ENCODE measurements at places on chromosomes 5 and 9. TPM values are rescaled to one million over a fixed set of nuclear protein-coding genes. Genes with fewer than 3 reads are reported as not detected.

NUTM2G gene
- not detected for total RNA-seq

UAP1L1 gene
- total RNA-seq = 22.8 TPM

ANKRD31 gene
- not detected for total RNA-seq

DNA sequence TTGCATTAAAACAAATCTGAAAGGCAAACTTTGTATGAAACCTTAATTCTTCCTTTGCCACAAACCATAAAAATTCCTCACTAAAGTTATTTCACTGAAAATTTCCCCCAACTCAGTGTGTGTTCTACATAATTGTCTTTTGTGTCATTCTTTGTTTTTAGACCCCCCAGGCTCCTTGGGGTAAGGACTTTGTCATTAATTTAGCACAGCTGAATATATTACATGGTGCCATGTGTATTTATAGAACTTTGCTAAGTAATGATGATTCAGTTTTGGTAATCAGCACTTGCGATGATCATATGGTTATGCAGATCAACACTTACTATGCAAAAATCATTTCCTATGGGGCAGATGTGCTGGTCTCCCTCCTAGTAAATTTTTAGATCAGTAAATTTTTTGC is 712.1 kb upstream of the MEF2C start:
- H3K4me1 ChIP-seq = no peaks in the 10 kb centered on the region
- no peaks in the 10 kb centered on the region for H3K27me3 ChIP-seq
- no peaks in the 10 kb centered on the region for H3K36me3 ChIP-seq

DNA sequence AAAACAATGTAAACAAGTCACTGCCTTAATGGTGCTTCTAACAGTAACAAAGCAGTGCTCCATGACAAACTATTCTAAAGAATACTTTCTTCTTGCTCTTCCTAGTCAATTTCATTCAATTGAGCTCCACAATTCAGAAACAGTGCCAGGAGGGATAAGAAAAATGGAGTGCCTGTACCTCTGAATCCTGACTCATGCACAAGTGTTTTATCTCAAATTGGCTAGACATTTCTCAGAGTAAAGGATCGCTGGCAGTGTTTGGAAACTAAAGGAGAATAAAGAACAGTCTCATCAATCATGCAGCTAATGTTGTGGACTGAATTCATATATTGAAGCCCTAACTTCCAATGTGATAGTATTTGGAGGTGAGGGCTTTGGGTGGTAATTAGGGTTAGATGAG is 27.6 kb downstream of the SLC25A51 start:
- no peaks in the 10 kb centered on the region for H3K4me1 ChIP-seq
- no peak overlapping the region for H3K4me3 ChIP-seq
- H3K27me3 ChIP-seq = no peaks in the 10 kb centered on the region
- no peak overlapping the region for H3K27ac ChIP-seq
- peaks cover 7% of the 10 kb centered on the region for H3K36me3 ChIP-seq

- no peak overlapping the region for H3K27ac ChIP-seq
- no peaks in the 10 kb centered on the region for H3K4me1 ChIP-seq
- H3K27me3 ChIP-seq = no peaks in the 10 kb centered on the region
- H3K36me3 ChIP-seq = peaks cover 67% of the 10 kb centered on the region
These were observed 77.5 kb upstream of the RARS1 start for GRCh38 chr5:168408561-168409305.

DNA sequence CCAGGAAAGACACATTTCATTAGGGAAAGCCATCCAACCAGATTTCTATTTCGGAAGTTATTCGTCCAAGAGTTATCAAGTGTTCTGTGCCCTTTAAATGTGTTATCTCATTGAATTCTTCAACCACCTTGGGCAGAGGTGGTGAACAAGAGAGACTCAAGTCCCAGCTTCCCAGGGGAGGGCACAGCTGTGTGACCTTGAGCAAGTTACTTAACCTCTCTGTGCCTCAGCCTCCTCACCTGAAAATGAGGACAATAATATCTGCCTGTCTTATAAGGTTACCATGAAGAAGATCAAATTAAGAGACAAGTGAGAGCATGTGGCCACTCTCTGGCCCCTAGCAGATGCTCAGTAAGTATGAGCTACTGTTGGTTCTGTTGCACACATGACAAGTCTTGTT is 37.4 kb downstream of the WHRN start:
- H3K4me1 ChIP-seq = no peaks in the 10 kb centered on the region
- no peak overlapping the region for H3K27ac ChIP-seq
- H3K36me3 ChIP-seq = peaks cover 47% of the 10 kb centered on the region
- H3K4me3 ChIP-seq = no peak overlapping the region
- no peak for DNase-seq
